Dermis lymphatic vessel endothelial cell (primary cell): ENCODE measurements at places on chromosomes 2 and 18. TPM values are rescaled to one million over a fixed set of nuclear protein-coding genes. Genes with fewer than 3 reads are reported as not detected.

The SLC1A4 gene
- total RNA-seq, result 10.6 and 14.7 TPM in 2 replicates

The COPS9 gene
- 156 and 170 TPM in 2 replicates for total RNA-seq

The ANKRD30B gene
- under 0.01 TPM in 1 of 2 replicates, not detected in the other for total RNA-seq

The SPC25 gene
- 0.76 and 1.4 TPM in 2 replicates for total RNA-seq

The RNF125 gene
- 3.9 and 7.3 TPM in 2 replicates for total RNA-seq

The IL36G gene
- not detected in 2 replicates for total RNA-seq

The UGT1A4 gene
- total RNA-seq, result not detected in 2 replicates

The RPIA gene
- 10.5 and 12.8 TPM in 2 replicates for total RNA-seq

The NLRC4 gene
- total RNA-seq, result not detected in 2 replicates

The EGR4 gene
- under 0.01 TPM in 1 of 2 replicates, not detected in the other for total RNA-seq

The TMEM37 gene
- not detected in 2 replicates for total RNA-seq

The DTNB gene
- total RNA-seq, result 4.0 and 5.7 TPM in 2 replicates

The HRH4 gene
- not detected in 2 replicates for total RNA-seq
